ENCODE measurements at places on chromosomes 2 and 18.

GRCh38 chr2:234433201-234433600, 63.7 kb downstream of the ARL4C start:
- no peak for DNase-seq

- DNase-seq, result no peak
Measured at GRCh38 chr2:128436479-128437203, 118.0 kb upstream of the HS6ST1 start.

DNA sequence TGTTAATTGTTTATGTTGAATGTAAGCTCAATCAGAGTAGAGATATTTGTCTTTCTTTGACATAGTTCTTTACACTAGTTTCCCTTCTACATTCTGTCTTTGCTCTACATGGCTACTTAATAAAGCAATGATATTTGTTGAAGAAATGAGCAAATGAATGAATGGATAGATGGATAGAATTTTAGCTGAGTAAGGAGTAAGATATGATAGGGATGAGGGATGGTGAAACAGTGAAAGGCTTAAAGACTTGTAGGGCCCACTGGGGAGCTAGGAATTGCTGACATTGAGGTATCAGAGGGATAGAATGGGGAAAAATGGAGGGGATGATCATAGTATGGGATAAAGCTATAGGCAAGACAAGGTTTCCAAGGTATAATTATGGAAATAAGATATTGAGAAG, 361.6 kb upstream of the SPHKAP start:
- no peak for DNase-seq

DNA sequence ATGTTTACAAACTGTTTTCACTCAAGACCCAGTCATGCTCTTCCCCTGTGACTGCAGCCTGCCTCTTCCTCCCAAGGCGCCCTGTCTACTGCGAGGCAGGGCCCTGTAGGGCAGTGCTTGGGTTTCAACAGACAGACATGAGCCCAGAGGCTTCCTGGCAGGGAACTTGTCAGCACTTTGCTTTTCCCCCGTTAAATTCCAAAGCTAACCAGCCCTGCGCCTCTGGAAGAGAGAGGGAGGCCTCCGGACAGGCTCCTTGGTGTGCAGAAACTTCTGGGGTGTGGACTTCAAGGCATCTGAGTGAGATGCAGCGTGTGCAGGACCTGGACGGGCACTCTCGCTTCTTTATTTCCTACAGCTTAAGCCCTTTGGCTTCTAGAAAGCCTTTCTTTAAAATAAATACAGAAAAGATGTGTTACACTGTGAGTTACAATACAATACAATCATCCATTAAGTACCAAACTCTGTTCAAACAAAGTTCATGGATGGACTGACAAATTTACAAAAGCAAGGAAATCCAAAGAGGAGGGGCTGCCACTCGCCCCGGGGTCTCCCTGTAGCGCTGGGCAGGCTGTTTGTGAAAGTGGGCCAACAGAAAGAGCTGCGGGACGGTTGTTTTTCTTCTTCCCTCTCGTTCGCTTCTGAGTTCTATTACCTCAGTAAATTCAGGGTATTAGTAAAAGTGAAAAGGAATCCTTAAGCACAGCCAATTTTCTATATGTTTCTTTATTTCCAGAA, 8.8 kb upstream of the ZNF516 start:
- no peak for DNase-seq

GRCh38 chr2:20737505-20737904, 70.6 kb downstream of the GDF7 start:
- DNase-seq, result no peak

DNA sequence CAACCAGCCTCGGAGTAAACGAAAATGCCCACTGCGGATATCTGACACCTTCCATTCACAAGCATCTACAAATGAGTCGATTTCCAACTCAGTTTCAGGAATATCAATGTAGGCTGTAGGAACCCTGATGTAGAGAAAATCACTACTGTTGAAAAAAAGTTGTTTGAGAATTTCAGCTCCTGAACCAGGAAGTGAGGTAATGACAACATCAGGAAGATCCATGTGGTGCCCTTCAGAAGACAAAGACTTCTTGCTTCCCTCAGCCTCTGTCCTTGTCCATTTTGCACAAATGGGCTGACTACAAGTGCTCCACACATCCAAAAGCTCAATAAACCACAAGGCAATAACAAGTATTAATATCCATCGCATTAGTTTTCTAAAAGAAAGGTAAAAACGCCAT, 4.7 kb downstream of the DSEL start:
- no peak for DNase-seq

GRCh38 chr2:16326711-16327300, 338.8 kb downstream of the CYRIA start:
- no peak for DNase-seq

- DNase-seq, result no peak
Measured at GRCh38 chr18:76126327-76126726, 368.7 kb downstream of the ZNF516 start.

GRCh38 chr2:233801357-233802131, 23.4 kb downstream of the MROH2A start:
- DNase-seq, result no peak

DNA sequence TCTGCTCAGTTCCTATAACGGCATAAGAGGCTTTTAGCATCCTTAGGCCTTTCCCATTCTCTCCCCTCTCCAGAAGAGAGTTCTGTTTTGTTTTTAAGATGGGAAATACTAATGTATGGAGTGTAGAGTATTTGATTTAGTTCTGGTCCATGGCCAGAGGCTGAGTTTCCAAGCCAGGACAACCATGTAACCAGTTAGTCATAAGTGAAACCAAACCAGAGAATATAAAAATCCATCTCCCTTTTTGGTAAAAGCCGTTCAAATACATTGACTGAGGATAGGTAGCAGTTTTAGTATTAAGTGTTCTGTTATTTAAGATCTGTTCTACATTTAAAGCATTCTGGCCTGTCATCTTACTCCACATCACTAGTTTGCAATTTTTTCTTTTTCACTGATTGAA, 3.1 kb downstream of the PSMD1 start:
- DNase-seq, result no peak

DNA sequence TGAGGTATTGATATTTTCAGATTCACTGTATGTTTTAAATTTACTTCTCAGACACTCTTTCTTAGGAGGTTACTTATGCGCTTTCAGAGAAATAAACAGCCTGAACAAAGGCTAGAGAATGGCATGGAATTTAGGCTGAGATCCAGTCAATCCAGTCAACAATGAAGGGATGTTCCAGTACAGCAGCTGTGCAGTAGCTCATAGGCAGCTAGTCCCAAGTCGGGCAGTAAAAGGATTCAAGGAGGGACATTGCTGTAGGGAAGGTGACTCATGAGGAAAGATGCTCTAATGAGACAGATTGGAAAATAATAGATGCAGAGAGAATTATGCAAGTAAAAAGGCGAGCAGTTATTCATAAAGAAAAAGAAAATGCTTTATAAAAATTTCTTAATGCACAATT, 397.9 kb upstream of the RGPD4 start:
- DNase-seq, result no peak

- DNase-seq, result no peak
Measured at GRCh38 chr2:185734658-185735057, 3.9 kb upstream of the FSIP2 start.

DNA sequence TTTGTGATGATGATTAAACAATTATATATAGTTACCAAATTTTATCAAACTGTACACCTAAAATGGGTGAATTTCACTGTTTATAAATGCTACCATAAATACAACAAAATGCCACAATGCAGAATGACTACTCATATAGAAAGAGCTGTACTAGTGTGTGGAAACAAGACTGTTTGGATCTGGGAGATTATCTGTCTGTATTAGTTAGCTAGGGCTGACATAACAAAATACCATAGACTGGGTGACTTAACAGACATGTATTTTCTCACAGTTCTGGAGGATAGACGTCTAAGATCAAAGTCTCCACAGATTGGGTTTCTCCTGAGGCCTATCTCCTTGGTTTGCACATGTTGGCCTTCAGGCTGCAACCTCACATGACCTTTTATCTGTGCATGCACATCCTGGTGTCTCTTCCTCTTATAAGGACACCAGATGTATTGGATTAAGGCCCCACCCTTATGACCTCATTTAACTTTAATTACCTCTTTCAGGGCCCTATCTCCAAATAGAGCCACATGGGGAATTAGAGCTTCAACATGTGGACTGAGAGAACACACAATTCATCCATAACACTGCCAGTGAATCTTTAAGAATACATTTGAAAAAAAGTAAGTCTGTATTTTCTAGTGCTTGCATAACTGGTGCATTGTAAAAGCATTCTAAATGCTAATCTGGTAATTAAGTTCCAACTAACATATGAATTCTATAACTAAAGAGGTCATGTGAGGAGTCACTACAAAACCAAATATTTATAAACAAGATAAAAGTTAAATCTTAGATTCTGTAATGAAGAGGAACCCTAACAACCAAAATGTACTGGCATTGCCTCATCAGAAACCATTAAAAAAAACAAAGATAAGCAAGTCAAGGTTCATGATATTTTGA, 699.6 kb downstream of the NYAP2 start:
- no peak for DNase-seq

- DNase-seq, result no peak
Measured at GRCh38 chr18:24054130-24054529, 39.6 kb downstream of the TTC39C start.

DNA sequence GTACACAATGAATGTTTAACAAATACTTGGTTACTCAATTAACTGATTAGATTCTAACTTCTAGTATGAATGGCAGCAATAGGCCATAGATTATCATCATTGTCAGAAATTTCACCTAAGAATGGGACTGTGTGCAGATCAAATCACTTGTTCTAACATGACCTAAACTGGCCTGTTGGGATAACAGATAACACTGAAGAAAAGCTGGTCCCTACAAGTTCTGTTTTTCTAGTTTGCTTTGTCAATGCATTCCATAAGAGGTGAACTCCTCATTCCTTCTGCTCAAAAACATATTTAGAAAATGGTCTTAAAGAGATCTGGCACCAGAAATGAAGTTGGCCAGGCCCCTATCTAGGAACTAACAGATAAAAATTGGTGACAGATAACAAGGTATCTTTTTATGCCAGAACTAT, 175.4 kb downstream of the THADA start:
- DNase-seq, result no peak

DNA sequence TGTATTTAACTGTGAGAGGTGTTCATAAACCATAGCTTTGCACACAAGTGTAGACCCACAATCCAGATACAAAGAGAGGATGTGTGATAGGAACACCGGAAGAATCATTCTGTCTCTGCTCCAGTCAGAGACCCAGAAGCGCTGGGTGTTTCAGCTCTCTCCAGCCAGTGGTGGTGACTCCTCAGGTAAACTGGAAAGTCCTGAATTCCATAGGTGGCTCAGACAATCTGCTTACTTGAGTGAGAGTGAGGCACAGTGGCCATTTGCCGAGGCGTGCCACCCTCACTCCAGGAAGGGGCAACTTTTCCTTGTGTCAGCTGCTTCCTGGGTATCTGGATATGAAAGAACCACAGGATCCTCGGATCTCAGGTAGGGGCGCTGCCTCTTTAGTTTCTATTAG, 171.5 kb downstream of the KCNS3 start:
- no peak for DNase-seq

GRCh38 chr18:12855916-12856315, 28.1 kb downstream of the PTPN2 start:
- no peak for DNase-seq

GRCh38 chr2:8576525-8577167, 105.2 kb upstream of the ID2 start:
- no peak for DNase-seq

GRCh38 chr2:16494836-16495508, 170.7 kb downstream of the CYRIA start:
- no peak for DNase-seq
